ENCODE measurements at places on chromosomes 6 and 20.

DNA sequence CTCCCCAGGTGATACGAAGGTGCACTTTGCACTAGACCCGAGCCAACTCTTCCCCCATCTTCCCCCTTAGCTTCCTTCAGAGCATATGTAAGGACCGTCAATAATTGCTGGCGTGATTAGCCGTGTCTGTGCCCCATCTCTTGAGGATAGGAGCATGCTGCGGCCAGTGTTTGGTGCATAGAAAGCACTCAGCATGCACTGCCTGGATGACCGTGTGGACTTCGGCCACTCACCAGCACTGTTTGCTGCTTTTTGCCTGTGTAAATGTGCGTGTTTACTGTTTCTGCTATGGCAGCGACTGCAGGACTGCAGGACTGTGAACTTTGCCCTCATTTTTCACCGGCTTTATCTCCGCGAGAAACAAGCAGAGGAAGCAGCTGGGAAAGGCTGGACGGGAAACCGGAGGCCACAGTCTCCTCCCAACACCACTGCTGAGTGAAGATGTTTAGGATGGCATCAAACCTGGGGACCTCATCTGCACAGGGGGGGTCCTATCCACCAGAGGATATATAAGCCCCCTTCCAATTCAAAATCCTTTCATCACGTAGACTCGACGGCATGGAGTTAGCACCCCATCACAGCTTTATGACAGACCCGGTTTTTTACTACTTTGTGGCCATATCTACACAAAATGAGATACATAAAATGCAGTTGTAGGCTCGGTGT is 150.6 kb upstream of the AFDN start:
- no peak for DNase-seq

DNA sequence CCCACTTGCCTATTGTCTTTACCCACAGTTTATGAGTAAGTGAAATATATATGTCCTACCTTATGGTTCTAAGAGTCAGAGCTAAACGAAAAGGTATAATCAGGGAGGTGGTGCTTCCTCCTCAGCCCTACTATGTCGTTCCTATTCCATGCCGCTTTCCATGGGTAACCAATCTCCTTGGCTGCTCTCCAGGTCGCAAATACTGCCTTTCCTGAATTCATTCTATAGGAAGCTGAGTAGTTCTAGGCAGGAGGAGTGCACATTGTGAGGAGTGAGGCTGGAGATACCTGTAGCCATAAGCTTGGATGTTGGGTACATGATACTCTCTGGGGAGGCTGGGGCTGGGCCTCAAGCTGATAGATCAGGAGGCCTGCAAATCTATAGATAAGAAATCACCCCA is 5.8 kb downstream of the IL20RA start:
- no peak for DNase-seq

- no peak for DNase-seq
These were observed 58.0 kb upstream of the ARHGAP18 start for GRCh38 chr6:129767776-129768485.

GRCh38 chr20:55004044-55004443 is 528.7 kb downstream of the DOK5 start:
- DNase-seq, result no peak

DNA sequence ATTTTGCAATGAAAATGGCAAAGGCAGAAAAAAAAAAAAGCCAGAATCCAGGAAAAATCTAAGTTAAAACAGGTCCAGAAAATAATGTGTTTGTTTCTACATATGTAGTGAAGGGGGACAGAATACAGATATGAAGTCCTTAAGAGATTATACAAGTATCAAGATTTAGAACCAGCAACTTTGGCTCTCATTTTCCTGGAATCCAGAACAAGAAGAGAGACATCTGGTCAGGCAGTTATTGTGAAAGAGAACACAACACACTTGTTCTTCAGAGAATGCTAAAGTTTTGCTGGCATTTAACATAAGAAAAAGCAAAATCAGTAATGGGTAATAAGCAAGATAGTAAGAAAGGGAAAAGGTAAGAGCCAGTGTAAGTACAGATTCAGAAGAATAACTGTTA is 21.1 kb downstream of the BAG2 start:
- no peak for DNase-seq

GRCh38 chr20:49887251-49888211 is 27.8 kb downstream of the SPATA2 start:
- DNase-seq, result no peak

DNA sequence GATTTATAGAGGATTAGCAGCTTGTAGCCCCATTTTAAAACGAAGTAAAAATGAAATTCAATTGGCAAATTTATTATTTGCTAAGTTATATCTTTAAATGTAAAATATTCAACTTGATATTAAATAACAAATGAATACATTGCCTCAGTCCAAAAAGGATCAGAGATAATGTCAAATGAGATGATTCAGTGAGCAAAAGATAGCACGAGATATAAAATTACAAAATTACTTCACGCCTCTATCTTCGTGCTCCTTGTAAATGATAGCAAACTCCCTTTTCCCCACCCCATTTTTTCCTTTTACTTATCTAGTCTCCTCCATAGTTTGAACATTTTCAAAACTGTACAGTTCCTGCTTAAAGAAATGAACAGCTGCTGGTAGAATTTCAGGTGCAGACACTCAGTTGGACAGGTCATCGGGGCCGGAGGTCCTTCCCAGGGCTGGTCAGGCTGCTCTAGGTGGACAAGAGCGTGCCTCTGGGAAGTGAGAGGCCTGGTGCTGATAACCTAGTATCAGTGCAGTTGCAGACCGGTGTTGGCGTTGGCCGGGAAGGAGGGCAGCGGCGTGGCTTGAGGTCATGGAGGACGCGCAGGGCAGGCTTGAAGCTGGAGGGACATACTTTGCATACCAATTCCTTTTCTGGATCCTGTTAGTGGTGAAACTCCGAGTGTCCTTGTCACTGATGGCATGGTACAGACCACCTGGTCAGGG is 83.9 kb downstream of the CDC5L start:
- no peak for DNase-seq

- no peak for DNase-seq
These were observed 701.5 kb upstream of the ID4 start for GRCh38 chr6:19135706-19136105.

DNA sequence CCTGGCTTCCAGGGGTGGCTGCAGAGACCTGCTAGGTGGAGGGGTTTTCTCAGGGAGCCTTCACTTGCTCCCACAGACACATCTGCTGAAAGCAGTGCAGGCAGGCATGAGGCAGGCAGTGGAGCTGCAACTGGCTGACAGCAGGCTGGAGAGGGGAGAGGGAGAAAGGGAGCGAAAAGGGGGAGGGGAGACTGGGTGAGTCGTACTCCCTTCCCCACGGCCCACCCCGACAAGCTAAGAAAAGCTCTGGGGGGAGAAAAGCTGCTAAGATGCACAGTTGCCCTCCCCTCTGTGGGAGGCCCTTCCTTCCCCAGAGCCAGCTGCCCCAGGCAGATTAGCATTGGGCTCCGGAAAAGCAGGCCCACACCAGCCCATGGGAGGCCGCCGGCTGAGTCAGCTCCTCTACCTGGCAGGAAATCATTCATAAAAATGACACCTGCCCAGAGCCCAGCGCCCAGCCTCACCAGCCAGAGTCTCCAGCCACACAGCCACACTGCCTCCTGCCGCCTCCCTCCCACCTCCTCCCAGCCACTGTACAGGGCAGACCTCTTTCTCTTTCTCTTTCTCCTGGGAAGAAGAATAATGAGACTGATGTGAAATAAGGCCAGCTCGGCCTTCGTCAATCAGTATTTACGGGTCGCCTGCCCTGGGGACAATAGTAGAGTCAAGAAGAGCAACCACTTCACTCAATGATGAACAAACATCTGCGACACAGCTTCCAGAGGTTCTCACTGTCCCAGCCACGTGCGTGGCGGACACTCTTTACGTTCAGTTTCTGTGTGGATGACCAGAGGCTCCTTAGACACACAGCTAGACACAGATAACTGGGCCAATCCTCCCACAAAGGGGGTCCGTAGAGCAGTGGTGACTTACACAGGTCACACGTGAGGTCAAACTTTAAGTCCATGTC is 7.7 kb upstream of the C20orf203 start:
- no peak for DNase-seq

Measured in CD4-positive, alpha-beta T cell treated with Interleukin-15 for 4 hours (primary cell).